Right lung (tissue), 10 donors: ENCODE measurements at places on chromosomes 7 and 10. TPM values are rescaled to one million over a fixed set of nuclear protein-coding genes. Genes with fewer than 3 reads are reported as not detected.

- no peak for DNase-seq
Measured at GRCh38 chr10:34467364-34467763, 347.7 kb downstream of the PARD3 start.

GRCh38 chr7:153065051-153065450, 305.5 kb downstream of the ACTR3B start:
- no peak for DNase-seq

MMRN2 gene
- 32.5 TPM for polyA plus RNA-seq

DNA sequence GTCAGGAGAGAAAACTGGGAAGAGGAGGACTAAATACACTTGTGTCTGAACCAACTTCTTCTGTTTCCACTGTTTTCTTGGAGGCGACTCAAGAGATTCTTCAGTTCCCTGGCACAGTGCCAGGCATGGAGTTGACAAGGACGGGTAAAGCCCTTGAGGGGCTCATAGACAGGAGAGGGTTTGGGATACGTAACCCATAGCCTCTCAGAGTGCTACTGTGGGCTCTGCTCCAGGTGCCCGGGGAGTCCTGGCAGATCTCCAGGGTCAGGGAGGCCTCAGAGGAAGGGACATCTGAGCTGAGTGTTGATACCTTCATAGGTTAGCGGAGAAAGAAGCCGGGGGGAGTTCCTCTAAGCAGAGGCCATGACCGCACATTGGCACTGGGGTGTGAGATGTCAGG, 42.0 kb downstream of the GALNT17 start:
- no peak for DNase-seq

DMBT1 gene
- 0.63 TPM for polyA plus RNA-seq
